Stimulated activated CD8-positive, alpha-beta memory T cell treated with anti-CD3 and anti-CD28 coated beads, Interleukin-2, amount 100 ng/mL, for 1 hour (primary cell): ENCODE measurements at places on chromosomes 1 and 21.

GRCh38 chr1:211616231-211616964 is 37.4 kb upstream of the SLC30A1 start:
- no peak for DNase-seq

DNA sequence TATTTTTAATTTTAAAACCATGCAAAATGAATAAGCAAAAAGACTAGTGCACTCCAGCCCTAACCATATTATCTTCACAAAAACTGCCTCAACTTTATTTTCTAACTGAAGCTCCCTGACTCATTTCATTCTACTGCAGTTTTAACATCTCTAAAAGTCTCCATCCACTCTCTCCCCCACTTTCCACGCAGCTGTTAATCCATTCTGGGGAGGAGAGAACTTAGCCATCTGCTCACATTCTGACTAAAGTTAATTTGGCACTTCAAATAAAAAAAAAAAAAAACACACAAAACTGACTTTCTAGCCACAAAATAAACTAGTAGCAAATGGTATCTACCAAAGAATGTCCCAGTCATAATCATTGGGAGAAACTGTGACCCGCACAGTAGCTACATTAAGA is 5.4 kb upstream of the MYBPHL start:
- DNase-seq: no peak

DNA sequence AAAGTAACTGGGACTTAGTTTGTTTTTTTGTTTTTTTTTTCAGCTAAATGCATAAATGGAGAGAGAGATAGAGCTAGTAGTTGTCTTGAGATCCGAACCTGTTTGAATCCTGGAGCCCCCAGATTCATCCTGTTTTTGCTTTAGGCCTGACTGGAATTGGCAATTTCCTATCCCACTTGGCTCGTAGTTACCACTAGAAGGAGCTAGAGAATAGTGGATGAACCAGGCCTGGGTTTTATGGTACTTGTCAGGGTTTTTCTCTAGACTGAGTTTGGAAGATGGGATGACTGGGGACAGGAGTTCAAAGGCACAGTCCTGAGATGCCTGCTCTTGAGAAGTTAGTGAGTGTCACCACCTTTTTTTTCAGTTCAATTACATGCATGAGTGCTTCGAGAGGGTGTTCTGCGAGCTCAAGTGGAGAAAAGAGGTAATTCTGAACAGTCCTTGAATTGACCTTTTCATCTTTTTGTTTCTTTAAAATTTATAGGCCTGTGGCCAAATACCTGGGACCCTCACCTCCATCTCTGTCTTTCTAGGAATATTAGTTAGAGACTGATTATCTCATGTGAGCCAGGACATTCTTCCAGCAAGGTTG is 23.4 kb downstream of the CELF3 start:
- no peak for DNase-seq

DNA sequence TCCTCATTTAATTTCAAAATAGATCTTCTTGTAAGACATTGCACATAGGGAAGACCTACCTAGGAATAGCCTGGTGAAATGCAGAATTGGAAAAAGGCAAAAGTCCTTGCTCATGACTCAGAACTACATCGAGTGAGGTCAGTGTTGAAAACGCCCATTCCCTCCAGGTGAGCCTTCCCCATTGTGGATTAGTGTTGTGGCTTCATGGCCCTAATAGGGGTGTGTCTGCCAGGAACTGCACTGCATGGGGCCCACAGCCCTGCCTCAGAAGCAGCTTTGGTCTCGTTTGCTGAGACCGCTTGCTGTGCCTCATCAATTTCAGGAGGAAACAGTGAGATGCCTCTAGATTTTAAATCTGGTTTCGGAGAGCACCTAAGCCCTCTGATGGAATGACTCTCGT is 17.0 kb downstream of the TFF3 start:
- no peak for DNase-seq

- DNase-seq: no peak
Observed at GRCh38 chr1:37315371-37315846, 159.0 kb upstream of the ZC3H12A start.

DNA sequence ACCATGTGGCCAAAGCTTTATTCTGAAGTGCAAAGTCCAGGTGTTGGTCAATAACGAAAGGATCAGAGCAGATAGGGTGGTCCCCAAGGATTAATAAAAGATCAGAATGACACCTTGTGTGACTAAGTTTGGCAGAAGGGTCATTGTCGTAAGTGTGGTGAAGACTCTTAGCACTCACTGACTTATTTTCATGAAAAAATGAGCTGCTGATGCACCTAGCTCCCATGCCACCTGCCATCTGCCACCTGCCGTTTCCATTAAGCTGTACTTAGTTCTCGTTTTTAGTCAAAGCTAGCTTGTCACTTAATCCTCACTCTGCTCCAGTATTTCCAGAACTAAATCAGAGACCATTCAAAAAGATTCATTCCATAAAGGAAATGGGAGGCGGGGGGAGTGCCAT is 112.6 kb downstream of the SEC16B start:
- no peak for DNase-seq

- no peak for DNase-seq
Observed at GRCh38 chr1:4531842-4532241, 122.6 kb upstream of the AJAP1 start.

DNA sequence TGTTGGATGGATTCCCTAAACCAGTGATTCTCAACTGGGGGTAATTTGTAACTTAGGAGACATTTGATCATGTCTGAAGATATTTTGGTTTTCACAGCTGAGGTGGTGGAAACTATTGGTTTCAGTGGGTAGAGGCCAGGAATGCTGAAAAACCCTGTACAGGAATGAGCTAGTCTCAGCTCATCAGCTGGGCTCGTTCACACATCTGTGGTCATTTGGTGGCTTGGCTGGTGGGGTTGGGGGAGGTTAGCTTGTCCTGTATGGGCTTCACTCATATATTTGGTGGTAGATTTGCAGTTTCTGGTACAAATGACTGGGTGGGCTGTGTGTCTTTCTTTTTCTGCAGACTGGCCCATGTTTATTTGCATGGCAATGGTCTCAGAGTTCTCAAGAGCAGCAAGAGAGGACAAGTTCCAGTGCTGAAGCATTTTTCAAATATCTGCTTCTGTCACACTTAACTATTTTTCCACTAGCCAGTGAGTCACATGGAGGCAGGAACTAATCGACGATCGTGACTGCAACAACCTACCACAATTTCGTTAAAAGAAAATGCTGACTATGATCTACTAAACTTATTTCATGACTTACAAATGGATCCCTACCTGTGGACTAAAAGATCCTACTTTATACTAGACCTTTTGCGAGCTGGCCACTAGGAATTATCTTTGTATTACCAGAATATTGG is 321.7 kb upstream of the PLXNA2 start:
- no peak for DNase-seq

DNA sequence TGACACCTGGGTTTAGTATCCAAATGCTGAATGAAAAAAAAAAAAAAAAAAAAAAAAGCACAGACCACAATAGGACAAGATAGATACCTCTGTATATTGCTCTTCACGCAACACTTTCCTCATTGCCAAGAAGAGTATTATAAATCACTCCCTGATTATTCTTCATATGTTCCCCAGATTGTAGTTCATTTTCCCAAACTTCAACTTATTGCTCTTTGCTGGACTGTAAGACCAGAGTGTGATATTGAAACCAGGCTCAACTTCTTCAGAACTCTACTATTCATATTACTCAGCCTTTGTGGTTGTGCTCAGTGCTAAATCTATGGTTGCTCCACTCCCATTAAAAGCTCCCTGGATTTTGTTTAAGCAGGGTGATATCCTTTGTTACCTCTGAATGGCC is 180.4 kb downstream of the NTMT2 start:
- no peak for DNase-seq
